ENCODE measurements at places on chromosomes 16 and 17.

GRCh38 chr16:15418206-15418605 is 16.2 kb upstream of the BMERB1 start:
- no peak for DNase-seq

DNA sequence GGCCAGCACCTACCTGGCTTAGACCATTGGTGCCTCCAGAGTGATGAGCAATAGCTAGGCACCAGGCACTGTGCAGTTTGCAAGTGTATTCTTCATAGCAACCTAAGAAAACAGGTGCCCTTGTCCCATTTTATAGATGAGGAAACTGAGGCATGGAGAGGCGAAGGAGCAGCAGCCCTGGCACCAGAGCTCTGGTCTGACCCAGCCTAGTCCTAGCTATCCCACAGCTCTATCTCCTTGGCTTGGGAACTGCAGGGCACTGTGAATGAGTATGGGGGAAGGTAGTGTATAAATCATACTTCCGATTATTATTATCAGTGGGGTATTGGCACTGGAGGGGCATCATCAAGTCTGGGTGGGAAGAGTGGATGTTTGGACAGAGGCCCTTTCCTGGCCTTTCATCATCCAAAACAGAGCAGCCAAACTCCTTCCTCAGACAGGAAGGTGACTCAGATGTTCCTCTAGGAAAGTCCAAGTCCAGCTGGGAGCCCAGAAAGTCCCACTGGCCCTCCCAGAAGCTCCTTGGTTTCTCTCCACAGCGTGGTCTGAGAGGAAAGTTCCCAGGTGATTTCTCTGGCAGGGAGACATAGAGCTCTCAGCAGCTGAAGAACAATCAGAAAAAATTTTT is 32.0 kb upstream of the PLLP start:
- peak; percentile 99 for DNase-seq

DNA sequence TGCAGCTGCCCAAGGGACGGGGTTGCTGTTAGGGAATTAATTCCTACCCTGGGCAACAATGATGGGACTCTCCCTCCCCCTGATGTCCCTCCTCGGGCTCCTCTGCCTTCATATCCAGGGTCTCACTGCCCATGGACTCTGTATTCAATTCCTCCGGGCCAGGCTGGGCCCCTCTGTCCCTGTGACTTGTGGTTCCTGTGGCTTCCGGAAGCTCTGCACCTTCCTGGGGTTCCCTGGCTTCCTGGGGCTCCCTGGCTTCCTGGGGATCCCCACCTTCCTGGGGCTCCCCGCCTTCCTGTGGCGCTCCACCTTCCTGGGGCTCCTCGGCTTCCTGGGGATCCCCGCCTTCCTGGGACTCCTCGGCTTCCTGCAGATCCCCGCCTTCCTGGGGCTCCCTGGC is 35.2 kb downstream of the SRL start:
- no peak for DNase-seq

- no peak for DNase-seq
Observed at GRCh38 chr17:50781167-50781566, 13.8 kb upstream of the ANKRD40CL start.

- peak; percentile 77 for DNase-seq
Observed at GRCh38 chr17:73192206-73192893, 505 bp upstream of the COG1 start.

DNA sequence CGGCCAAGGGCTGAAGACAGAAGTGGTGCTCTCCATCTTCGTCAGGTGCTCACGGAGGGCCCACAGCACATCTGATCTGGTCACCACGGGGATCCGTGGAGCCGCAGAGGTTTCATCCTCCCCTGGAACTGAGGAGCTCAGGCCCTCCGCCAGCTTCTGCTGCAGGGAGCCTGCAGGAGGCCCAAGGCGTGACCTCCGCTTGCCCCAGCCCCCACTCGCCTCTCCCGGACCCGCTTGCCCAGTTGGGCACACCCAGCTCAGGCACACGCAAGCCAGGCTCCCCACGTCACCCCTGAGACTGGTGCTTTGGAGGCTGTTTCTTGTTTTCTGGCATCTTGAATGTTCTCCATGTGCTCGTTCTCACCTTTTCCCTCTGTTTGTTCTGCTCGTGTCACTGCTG is 39.4 kb upstream of the CHMP6 start:
- DNase-seq = no peak

DNA sequence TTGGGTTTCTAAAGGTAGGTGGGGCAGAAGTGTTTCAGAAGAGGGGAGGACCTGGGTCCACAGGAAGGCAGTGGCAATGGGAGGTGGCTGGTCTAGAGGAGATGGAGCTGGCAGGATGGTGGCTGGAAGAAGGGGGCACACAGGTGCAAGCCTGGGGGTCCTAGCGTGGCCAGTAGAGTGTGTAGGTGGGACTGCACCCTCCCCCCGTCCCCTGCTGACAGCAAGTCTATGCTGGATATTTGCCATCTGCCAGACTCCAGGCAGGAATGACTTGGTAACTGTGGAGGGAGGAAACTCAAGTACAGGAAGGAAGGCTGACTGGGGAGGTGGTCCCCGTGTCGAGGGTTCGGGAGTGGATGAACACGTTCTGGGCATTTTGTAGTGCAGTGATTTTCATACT is 8.6 kb downstream of the MED9 start:
- no peak for DNase-seq
